CD4-positive, alpha-beta T cell treated with Interferon alpha-2 for 1 hour (primary cell): ENCODE measurements at places on chromosomes 5 and 9.

DNA sequence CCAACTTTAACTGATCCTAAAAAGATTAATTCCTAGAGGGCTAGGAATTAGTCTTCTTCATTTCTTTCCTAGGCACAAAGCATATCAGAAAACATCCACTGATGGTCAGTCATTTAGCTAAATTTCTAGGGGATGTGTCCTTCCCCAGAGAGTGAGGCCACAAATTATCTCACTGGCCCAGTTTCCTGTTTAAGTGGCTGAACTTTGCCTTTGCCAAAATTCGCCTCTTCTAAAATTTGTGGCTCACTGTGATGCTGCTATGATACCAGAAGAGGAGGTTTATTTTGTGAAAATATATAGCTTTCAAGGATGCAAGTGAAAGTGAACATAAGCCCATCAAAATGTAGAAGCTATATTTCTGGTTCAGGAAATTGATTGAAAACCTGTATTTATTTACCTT is 98.1 kb upstream of the FER start:
- no peak for DNase-seq

GRCh38 chr9:134624621-134625181 is 16.9 kb upstream of the COL5A1 start:
- no peak for DNase-seq

GRCh38 chr9:7579351-7579750 is 220.2 kb downstream of the DMAC1 start:
- DNase-seq = no peak

DNA sequence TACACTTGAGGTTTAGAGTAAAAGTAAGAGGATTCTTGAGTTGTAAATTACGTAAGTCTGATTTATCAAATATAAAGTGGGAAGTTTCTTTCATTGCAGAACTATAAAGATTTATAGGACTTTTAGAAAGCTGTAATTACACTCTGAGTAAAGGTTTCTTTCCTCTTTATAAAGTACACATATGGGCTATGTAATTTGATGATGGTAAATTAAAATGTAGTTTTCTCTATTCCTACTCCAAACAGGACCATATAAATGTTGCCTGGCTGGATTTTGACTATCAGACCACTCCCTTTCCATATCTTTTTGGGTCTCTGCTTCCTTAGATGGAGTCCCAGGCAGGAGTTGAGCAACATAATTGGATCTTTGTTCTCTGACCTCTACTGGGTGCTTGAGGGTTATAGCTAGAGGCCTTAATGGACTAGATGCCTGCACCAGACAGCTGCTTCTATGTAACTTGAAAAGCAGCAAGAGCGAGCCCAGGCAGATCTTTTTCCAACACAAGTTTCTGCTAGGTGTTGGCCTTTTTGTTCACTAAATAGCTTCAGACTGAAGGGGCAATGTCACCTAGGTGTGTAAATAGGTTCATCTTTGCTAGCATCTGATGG is 11.4 kb upstream of the TEX48 start:
- no peak for DNase-seq

GRCh38 chr5:125049721-125050702 is 303.6 kb upstream of the ZNF608 start:
- no peak for DNase-seq

- no peak for DNase-seq
Observed at GRCh38 chr9:8769153-8769552, 969.6 kb upstream of the DMAC1 start.

DNA sequence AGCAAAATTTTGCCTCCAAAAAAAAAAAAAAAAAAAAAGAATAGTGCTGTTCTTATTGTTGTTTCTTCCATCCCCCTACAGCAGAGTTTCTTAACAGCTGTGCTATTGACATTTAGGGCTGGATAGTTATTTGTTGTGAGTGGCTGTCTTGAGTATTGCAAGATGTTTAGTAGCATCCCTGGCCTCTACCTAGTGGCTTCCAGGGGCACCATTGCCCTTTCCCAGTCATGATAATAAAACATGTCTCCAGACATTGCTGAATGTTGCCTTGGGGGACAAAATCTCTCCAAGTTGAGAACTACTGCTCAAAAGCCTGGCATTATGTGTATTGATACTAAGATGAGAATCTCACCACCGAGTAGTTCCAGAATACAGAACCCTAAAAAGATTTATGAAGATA is 108.7 kb downstream of the PALM2AKAP2 start:
- DNase-seq = no peak

- peak; percentile 71 for DNase-seq
Observed at GRCh38 chr9:131585375-131585774, 40.1 kb downstream of the PRRT1B start.

DNA sequence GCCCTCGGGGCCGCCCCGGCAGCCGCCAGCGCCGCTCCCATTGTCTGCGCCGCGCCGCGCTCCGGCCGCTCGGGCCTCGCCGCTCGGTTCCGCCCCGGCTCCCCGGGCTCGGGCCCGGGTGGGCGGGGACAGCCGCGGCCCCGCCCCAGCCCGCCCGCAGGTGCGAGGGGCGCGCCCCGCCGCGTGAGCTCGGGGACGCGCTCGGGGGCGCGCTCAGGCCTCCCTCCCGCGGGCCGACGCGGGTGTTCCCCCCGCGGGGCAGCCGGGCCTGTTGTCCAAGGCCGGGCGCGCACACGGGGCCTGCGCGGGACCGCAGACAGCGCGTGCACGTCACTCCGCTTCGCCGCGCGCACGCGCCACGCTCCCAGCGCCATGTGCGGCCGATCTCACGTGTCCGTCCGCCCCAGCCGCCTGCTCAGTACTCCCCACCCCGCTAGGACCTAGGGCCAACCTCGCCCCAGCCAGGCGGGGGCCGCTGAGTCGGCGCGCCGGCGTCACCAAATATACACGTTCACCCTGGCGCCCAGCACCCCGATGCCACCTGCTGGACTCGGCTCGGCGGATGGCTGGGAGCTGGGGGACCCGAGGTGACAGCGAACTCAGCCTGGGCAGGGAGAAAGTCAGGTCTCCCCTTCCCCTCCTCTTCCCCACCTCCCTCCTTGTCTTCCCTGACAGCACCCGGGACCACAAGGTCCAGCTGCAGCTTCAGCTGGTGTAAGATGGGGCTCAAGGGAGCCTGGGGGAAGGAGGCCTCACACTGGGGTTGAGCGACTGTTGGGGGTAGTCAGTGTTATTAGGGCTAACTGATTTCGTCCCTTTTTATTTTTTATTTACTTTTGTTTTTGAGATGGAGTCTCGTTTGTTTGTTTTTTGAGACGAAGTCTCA is 14.3 kb downstream of the GBGT1 start:
- DNase-seq = peak; percentile 87

DNA sequence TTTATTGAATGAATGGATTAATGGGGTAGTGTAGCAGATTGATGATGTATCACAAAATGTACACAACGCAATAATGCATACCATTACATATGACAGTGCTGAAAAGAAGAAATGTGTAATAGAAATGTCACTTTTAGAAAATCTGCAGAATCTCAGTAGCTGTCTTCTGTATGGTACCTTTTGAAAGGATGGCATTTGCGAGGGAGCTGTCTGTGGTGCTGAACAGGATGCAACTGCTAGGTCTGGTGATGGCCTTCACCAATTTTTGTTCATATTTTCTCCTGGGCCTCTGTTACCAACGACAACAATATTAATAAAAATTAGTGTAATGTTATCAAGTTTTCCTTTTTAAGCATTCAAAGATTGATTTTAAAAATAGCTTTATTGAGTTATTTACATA is 36.2 kb upstream of the OTULIN start:
- DNase-seq = no peak

GRCh38 chr9:91177661-91178280 is 183.9 kb downstream of the AUH start:
- DNase-seq = peak; percentile 18

- DNase-seq = no peak
Observed at GRCh38 chr9:14344053-14344524, 30.1 kb upstream of the NFIB start.
